Astrocyte (in vitro differentiated cells and primary cell): ENCODE measurements at places on chromosomes 1 and 21. TPM values are rescaled to one million over a fixed set of nuclear protein-coding genes. Genes with fewer than 3 reads are reported as not detected.

GRCh38 chr1:229689904-229690303 is 63.9 kb downstream of the URB2 start:
- DNase-seq: no peak

SKI gene
- 63.4 and 66.2 TPM in 2 replicates for total RNA-seq

GRCh38 chr1:196678510-196678884 is 26.7 kb downstream of the CFH start:
- DNase-seq: peak; percentile 84

GRCh38 chr21:33940164-33940880 is 24.7 kb upstream of the ATP5PO start:
- peak; percentile 70 for DNase-seq

GRCh38 chr21:26079366-26079765 is 91.2 kb downstream of the APP start:
- peak; percentile 33 for DNase-seq
